Lower leg skin (tissue), 4 donors: ENCODE measurements at places on chromosomes 4 and X.

DNA sequence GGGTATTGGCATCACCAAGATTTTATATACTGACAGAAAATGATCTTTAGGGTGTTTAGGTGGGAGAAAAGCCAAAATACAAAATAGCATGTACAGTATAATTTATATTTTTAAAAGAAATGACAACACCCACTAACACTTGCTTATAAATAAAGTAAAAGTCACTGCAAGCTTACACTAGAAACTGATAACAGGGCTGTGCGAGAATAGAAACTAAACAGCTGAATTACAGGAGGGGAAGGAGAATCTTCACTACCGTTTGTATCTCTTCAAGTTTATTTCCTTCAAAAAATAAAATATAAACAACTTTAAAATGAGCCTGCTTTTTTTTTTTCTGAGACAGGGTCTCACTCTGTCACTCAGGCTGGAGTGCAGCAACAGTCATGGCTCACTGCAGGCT is 22.8 kb downstream of the GRSF1 start:
- DNase-seq: no peak

DNA sequence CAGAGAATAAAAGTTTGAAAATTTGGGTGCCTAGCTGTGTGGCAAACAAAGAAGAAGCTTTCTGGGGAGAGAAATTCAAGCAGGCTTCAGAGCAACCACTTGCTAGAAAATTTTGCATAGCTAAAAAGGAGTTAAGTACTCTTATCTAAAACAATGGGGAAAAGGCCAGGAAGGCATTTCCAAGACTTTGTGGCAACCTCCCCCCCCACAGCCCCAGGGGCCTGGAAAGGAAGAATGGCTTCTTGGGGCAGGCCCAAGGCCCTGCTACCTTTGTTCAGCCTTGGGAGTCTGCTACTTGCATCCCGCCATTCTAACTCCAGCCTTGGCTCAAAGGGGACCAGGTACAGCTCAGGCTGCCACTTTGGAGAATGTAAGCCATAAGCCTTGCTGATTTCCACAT is 102.2 kb downstream of the PTCHD1 start:
- no peak for DNase-seq

DNA sequence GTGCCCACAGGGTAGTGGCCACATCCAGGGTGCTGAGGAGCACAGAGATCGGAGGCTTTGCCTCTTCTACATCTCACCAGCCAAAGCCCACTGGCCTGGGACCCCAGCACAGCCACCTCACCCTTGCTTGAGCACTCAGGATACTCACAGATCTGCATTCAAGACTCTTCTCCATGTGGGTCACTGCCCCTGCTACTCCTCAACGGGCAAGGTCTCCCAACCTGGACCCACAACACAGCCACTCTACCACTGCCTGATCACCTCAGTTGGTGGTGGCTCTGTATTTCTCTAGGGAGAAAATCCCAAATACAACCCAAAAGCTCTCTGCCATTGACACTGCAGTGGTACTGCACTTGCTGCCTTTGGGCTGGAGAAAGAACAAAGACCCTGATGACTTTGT is 190.3 kb upstream of the KLHL4 start:
- no peak for DNase-seq

DNA sequence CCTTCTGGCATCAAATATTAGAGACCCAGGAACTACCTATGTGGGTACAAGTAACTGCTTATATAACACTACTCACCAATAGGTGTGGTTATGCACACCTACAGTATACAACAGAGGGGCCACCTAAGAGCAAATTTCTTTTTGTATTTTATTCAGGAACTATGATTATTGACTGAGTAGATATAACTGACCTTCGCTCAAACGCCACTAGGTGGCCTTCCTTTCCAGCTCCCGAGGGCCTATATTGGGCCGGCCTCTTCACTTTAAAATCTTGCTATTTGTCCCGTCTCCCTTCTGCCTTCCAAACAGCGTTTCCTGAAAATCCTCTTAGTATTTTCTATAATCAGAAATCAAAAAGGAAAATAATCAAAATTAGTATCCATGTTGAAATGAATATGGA is 19.9 kb upstream of the PABPC5 start:
- DNase-seq: no peak

DNA sequence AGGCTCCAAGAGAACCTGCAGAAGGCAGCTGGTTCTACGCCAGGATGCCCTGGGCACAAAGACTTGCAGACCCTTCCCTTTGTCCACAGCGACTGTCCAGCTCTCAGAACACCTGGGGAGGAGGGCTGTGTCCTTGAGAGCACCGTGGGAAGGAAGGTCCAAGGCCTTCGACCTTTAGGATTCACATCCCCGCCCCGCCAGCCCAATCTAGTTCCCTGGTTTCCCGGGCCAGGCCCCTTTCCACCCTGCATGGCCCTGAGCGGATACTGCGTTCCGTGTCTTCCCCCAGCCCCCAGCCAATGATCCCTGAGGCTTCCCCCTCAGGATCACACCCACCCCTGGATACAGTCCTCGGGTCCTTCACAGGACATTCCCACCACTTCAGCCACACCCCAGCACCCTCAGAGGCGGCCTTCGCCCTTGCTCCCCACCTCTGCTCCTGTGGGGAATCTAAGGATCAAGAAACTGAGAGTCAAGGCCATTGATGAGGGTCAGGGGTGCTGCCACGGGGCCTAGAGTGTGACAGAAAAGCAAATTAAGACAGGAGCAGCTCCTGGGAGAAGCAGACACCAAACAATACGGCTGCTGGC is 9.1 kb downstream of the ABCD1 start:
- no peak for DNase-seq

- DNase-seq: no peak
Observed at GRCh38 chr4:19425146-19425545, 826.6 kb upstream of the SLIT2 start.

GRCh38 chr4:77308843-77309242 is 151.8 kb downstream of the CCNG2 start:
- DNase-seq: no peak

DNA sequence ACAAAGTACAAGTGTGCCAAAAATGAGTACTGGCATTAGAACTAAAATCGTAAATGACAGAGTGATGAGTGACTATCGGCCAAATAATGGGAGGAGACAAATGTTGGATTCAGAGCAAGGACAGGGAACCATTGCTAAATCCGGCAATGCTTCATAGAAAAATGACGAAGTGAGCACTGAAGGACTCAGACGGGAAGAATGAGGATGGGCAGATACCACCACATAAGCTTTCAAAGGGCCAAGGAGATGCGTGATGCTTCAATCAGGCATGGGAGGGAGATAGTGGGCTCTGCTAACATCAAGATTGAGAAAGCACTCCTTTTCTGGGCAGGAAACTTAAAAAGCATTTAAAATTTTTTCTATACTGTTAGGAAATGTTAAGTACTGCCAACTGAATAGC is 21.6 kb downstream of the RBBP7 start:
- DNase-seq: no peak

DNA sequence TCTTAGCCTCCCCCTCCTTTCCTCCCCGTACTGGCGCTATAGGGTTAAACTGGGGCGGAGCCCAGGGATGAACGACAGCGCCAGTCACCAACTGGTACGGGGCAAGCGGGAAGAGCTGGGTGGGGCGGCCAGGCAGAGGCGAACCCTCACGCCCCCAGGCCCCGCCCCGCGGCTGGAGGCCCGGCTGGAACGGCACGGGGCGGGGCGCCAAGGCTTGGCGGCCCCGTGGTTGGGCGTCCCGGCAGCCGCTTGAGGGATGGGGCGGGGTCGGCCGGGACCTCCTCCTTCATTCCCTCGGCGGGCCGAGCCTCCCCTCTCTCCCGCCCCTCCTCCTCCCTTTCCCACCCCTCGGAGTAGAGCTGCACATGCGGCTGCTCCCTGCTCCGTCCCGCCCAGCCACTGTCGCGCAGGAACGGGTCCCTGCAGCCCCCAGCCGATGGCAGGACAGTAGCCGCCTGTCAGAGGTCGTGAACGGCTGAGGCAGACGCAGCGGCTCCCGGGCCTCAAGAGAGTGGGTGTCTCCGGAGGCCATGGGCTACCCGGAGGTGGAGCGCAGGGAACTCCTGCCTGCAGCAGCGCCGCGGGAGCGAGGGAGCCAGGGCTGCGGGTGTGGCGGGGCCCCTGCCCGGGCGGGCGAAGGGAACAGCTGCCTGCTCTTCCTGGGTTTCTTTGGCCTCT is at the start of gene EDA:
EDA (plus strand) TSS at position 335 of the 678 bp plus-strand sequence.
- peak; percentile 68 for DNase-seq
